ENCODE measurements at places on chromosomes 2 and 18.

DNA sequence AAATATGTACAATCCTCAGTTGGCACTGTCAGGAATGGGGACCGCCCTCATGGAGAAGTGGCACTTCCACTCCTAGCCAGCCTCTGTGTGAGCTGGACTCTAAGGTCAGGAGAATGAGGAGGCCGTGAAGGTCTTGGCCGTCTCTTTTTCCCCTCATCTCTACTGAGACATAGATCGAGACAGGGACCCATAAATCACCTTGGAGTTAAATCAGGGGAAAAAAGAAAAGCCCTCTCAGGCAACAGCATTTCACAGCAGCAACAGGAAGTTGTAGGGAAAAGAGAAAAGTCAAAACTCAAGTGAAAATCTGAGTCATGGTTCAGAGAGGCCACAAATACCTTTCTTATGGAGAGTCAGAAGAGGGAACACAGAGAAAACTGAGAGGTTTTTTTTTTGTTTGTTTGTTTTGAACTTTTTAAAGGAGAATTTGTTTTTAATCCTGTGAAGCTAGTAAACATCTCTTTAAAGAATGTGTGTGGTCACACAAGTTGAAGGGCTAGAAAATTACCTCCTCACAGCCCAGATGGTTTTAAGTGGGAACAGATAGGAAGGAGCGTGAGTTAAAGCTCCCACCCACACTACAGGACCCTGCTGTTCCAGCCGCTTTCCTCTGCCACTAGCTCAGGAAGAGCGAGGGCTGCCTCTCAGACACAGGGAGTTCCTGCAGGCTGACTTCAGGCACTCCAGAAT, 30.6 kb upstream of the CYP1B1 start:
- no peak for DNase-seq

DNA sequence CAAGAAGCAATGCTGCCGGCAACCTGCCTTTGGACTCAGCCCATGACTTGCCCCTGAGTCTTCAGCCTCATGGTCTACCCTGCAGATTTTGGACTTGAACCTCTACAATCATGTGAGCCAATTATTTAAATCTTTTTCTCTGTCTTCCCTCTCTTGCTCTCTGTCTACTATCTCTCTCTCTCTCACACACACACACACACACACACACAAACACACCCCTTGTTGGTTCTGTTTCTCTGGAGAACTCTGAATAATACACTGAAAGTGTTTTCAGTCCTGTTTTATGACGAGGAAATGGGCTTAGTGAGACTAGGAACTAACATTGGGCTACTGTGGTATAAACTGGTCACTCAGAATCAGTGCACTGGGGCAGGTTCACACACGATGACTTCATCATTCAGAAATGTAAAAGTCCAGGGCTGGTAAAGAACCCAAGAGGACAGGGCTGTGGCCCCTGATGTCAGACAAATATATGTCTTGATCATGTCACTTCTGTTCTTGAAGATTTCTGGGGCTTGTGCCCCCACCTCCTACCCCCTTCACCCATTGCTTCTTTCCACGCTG, 266.1 kb upstream of the SIX2 start:
- no peak for DNase-seq

DNA sequence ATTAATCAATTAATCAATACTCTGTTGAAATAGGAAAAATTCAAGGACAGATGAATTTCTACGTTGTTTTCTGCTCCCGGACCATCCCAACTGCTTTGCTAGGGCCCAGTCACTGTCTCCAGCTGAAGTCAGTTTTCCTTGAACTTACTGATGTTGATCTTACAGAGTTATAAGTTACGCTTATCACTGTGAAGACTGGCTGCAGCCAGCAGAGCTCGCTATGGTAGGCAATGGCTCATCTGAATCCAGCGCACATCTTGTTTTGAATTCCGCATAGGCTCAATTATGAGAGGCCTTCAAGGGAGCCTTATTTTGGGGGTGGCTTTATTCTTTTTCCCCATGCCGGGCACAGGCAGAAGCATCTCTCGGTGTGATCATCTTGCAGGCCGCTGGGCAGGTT, 2.7 kb downstream of the MC2R start:
- no peak for DNase-seq

- no peak for DNase-seq
Observed at GRCh38 chr18:57437766-57438671, 2.8 kb downstream of the ONECUT2 start.

GRCh38 chr2:24613154-24613814, 122.2 kb downstream of the NCOA1 start:
- peak; percentile 5 for DNase-seq

Measured in brain pericyte (primary cell).